ENCODE measurements at places on chromosomes 1 and 21. TPM values are rescaled to one million over a fixed set of nuclear protein-coding genes. Genes with fewer than 3 reads are reported as not detected.

GRCh38 chr1:234554698-234555311 lies 55.2 kb downstream of the IRF2BP2 start:
- no peaks in the 10 kb centered on the region for H3K27me3 ChIP-seq
- peak; percentile 80 for DNase-seq
- peaks cover 35% of the 10 kb centered on the region for H3K4me1 ChIP-seq
- peak overlapping the region; percentile 60 for H3K27ac ChIP-seq

GRCh38 chr1:231184891-231185290 lies 23.0 kb downstream of the TRIM67 start:
- no peaks in the 10 kb centered on the region for H3K36me3 ChIP-seq
- no peak for DNase-seq
- H3K4me3 ChIP-seq = no peak overlapping the region
- H3K27me3 ChIP-seq = peaks cover 76% of the 10 kb centered on the region

MAP3K6 gene
- polyA plus RNA-seq = 8.2 TPM

MFSD2A gene
- polyA plus RNA-seq = not detected

- H3K4me3 ChIP-seq = no peak overlapping the region
- no peaks in the 10 kb centered on the region for H3K27me3 ChIP-seq
- H3K4me1 ChIP-seq = peaks cover 2% of the 10 kb centered on the region
Observed at GRCh38 chr1:52667290-52667689, 30.9 kb downstream of the COA7 start.

PTGFRN gene
- polyA plus RNA-seq = 19.4 TPM

- H3K27ac ChIP-seq = no peak overlapping the region
- H3K4me1 ChIP-seq = no peaks in the 10 kb centered on the region
- DNase-seq = peak; percentile 15
- H3K27me3 ChIP-seq = peaks cover 5% of the 10 kb centered on the region
Observed at GRCh38 chr1:92484472-92485380, 2.0 kb downstream of the GFI1 start.

KRTAP19-1 gene
- polyA plus RNA-seq = not detected

DNA sequence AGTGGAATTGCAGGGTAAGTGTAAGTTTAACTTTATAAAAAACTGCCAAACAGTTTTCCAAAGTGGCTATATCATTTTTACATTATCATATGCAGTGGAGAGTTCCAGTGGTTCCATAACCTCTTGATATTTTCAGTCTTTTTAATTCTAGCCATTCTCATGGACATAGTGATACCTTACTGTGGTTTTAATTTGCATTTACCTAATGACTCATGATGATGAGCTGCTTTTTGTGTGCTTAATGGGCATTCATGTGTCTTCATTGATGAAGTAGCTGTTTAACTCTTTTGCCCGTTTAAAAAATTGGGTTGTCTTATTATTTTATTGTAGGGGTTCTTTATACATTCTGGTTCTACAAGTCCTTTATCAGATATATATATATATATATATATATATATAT lies 29.4 kb downstream of the SNX27 start:
- peaks cover 4% of the 10 kb centered on the region for H3K36me3 ChIP-seq
- no peak overlapping the region for H3K4me3 ChIP-seq
- peaks cover 4% of the 10 kb centered on the region for H3K4me1 ChIP-seq
- no peaks in the 10 kb centered on the region for H3K27me3 ChIP-seq
